ENCODE measurements at places on chromosomes 12 and 14.

DNA sequence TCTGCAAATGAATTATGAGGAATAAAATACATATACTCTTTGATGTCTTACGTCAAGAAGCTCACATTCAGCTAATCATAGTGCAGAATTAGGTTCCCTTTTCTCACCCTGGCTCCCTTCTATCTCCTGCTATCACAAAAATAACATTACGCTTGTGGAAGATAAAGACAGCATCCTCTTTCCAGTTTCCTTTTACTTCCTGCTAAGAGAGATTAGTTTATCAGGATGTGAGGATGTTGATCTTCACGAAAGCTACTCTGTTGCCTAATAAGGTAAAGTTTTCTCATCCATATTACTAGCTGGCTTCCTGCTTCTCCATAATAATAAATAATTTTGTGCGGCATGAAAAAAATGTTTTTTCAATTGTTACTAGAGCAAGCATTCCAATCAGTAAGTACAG, 217.7 kb upstream of the DCN start:
- no peak for DNase-seq

DNA sequence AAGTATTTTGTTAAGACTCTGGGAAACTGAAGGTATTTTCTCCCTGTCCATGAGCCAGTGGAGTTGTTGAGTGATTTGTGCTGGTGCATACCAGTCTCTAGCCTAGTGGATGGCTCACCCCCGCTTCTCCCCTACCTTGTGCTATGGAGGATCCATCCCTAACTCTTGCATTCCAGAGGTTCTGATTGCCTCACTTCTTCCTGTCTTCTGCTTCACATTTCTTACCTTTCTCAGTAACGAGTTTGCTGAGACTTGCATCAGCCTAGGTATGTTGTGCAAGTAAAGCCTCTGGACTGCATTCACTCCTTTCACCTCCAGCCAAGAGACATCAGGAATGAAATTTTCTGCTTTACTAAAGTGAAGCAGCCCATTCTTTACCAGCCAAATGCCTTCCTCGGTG, 391.6 kb downstream of the ZFP36L1 start:
- DNase-seq: peak; percentile 90

DNA sequence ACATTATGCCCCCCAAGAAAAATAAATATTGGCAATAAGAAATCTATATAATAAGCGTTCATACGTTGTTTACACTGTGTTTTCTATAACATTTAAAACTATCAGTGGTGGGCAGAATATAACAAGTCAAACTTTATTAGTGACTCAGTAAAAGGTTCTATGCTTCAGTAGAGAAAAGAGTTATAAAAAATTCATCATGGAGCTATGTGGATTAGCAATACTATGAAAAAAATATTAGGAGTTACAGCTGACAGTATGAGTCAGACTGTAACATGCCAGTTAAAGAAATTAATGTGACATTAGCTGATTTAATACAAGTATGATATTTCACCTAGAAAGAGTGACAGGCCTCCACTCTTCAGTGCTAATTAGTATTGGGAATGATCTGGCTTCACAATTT, 125.1 kb upstream of the GARIN6 start:
- no peak for DNase-seq

DNA sequence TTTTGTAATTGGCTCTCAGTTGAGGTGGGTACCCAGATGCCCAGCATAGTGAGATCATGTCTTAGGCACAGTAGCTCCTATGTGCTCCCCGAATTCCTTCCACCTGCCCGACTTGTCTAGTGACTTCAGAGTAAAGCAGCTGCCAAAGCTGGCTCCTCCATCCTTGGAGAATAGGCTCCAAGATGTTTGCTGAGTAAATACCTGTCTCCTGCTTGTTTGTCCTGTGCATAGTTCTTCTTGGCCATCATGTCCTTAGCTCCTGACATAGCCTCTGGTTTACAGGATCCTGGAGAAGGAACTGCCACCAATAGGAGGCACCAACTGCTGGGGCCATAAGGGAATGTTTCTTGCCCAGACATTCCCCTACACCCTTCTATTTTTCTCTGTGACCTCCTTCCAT, 52.6 kb upstream of the CISTR start:
- DNase-seq: no peak

DNA sequence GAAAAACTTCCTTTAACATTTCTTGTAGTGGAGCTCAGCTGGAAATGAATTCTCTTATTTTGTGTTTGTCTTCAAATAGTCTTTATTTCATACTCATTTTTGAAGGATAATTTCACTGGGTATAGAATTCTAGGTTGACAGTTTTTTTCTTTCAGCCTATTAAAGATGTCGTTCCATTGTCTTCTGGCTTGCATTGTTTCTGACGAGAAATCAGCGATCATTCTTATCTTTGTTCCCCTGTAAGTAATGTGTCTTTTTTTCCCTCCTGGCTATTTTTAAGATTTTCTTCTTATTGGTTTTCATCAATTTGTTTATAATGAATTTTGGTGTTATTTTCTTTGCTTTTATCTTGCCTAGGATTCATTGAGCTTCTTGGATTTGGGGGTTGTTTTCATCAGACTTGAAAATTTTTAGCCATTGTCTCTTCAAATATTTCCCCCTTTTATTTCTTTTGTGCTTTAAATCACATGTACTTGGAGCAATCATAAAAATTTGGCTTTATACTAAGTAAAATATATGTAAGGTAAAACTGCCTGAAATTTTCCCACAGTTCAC, 89.4 kb downstream of the UNC79 start:
- no peak for DNase-seq

- no peak for DNase-seq
Measured at GRCh38 chr12:64219145-64219544, 3.0 kb downstream of the KICS2 start.

DNA sequence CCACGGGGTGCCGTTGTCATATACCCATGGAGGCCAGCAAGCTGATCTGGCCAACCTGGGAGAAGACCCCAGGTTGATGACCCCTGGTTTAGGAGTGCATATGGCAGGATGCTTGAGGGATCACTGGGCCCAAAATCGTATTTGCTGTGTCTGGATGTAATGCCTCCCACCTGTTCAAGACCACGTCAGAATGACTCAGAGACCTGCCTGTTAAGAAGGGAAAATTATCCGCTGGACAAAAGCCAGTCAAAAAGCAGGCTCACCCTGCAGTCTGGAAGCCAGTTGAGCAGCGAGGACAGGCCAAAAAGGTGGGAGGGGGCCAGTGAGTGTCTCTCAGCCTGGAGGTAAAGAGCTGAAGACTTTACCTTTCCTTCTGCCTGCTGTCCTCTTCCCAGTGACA, 449.2 kb downstream of the DPF3 start:
- DNase-seq: no peak

GRCh38 chr14:89331398-89331797, 85.6 kb downstream of the FOXN3 start:
- DNase-seq: no peak

- DNase-seq: peak; percentile 81
Measured at GRCh38 chr12:70660620-70661219, 23.5 kb upstream of the PTPRB start.

DNA sequence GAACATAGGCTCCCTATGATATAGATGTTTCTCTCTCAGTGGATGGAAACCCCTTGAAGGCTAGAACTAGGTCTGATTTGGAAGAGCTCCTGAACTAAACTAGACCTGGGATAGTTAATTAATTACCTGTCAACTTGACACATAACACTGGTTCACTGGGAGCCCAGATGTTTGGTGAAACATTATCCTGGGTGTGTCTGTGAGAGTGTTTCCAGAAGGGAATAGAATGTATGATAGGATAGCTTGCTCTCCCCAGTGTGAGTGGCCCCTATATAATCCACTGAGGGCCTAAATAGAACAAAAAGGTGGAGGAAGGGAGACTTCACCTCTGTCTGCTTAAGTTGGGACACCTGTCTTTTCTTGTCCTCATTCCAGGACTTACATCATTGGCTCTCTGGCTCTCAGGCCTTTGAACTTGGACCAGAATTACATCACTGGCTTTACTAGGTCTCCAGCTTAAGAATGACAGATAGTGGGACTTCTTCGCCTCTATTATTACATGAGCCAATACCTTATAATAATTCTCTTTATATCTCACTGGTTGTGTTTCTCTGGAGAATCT, 194.1 kb downstream of the KTN1 start:
- DNase-seq: no peak

- DNase-seq: no peak
Measured at GRCh38 chr14:101134161-101134631, 230.7 kb upstream of the RTL1 start.

GRCh38 chr12:95460896-95461295, 13.1 kb upstream of the METAP2 start:
- DNase-seq: no peak

DNA sequence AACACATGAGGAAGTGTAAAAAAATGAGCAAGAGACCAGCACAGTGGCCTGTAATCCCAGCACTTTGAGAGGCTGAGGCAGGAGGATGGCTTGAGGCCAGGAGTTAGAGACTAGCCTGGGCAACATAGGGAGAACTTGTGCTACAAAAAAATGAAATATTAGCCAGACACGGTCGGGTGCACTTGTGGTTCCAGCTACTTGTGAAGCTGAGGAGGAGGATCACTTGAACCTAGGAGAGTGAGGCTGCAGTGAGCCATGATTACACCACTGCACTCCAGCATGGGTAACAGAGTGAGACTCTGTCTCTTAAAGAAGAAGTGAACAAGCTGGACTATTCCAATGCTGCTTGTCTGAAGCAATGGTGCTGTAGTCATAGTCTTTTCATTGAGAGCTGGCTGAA, 36.3 kb upstream of the MAP3K9 start:
- DNase-seq: no peak

All from fibroblast of skin of right quadriceps (primary cell).